Calu3 (cell line): ENCODE measurements at places on chromosomes 16 and 17. TPM values are rescaled to one million over a fixed set of nuclear protein-coding genes. Genes with fewer than 3 reads are reported as not detected.

DNA sequence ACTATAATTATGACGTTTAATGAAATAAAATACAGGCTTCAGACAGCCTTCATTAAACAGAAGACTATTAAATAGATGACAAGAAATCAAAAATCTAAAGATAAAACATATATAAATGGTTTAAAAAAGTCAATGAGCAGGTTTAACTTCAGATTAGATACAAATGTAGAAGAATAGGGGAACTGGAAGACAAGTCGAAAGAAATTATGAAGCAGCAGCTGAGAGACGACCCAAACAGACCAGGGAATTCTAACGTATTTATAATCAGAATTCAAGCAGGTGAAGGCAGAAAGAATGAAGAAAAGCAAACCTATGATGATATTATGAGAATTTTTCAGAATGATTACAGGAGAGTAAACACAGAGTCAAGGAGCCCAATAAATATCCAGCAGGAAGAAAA is 235.1 kb upstream of the XYLT1 start:
- no peaks in the 10 kb centered on the region for H3K27me3 ChIP-seq
- H3K27ac ChIP-seq, result no peak overlapping the region
- DNase-seq, result no peak
- no peak overlapping the region for H3K4me3 ChIP-seq
- H3K36me3 ChIP-seq, result no peaks in the 10 kb centered on the region
- H3K4me1 ChIP-seq, result no peaks in the 10 kb centered on the region

GRCh38 chr16:47887496-47887895 is 268.3 kb downstream of the ABCC12 start:
- H3K27ac ChIP-seq, result no peak overlapping the region
- H3K27me3 ChIP-seq, result peaks cover 84% of the 10 kb centered on the region
- DNase-seq, result no peak
- peaks cover 8% of the 10 kb centered on the region for H3K4me1 ChIP-seq

DNA sequence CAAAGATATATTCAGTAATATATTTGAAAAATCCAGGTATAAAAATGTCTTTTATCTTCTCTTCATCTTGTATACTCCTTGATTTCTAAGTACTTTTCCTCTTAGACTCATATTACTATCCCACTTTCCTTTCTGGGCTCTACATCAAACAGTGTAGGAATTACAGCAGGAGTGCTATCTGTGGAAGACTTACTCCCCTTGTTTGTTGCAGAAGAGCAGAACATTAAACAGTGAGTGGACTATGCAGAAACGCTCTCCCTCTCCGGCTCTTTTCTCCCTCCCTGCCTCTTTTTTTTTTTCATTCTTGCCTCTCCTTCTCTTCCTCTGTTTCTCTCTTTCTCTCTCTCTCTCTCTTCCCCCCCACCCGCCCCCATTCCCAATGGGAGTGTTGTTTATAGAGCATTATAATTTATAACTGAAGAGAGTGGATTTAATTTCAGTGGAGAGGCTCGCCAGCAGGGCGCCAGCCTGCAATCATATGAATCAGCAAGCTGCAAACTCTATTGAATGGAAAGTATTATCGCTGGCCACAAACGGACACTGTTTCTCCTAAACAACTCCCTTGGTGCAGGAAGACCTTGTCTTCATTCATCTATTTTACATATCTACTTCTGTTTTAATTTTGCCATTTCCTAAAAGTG is 242.3 kb upstream of the TBX2 start:
- H3K27ac ChIP-seq, result no peak overlapping the region
- H3K27me3 ChIP-seq, result no peaks in the 10 kb centered on the region
- no peaks in the 10 kb centered on the region for H3K36me3 ChIP-seq
- peaks cover 15% of the 10 kb centered on the region for H3K4me1 ChIP-seq
- DNase-seq, result no peak
- H3K4me3 ChIP-seq, result no peak overlapping the region

ADAM11 gene
- total RNA-seq, result 0.57 and 1.2 TPM in 2 replicates

DNA sequence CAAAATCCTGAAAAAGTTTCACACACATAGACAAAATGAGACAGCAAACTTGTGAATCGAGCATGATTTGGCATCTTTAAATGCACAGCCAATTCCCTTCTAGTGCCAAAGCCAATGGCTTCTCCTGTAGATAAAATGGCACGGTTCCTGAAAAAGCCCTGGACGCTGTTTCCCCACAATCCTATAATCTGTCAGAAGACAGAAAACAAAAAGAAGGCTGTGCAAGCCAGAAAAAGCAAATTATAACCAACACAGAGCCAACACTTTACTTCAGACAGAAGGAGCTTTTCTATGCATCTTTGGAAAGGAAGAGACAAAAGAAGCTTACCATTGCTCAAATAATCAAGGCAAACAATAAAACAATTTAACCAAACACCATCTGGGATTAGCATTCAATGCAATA is 23.8 kb downstream of the FAM222B start:
- no peak overlapping the region for H3K27ac ChIP-seq
- H3K36me3 ChIP-seq, result no peaks in the 10 kb centered on the region
- H3K4me1 ChIP-seq, result no peaks in the 10 kb centered on the region
- no peak overlapping the region for H3K4me3 ChIP-seq
- no peak for DNase-seq
- H3K27me3 ChIP-seq, result no peaks in the 10 kb centered on the region

ANKFN1 gene
- total RNA-seq, result not detected in 2 replicates

DNA sequence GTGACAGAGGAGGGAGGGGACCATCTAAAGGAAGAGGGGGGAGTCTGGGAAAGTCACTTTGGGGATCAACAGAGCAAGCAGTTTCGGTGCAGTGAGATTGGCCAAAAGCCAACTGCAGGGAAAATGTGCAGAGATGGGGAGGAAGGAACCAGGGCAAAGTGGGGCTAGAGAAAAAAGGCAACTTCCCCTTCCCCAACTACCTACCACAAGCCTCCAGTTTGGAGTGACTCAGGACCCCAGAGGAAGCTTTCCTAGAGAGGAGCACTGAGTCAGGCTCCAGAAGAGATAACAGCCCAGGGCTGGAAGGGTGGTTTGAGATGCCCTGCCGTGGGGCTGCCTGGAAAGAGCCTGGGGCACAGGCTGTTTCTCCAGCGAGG is 6.9 kb upstream of the CD300LD start:
- H3K36me3 ChIP-seq, result no peaks in the 10 kb centered on the region
- no peak overlapping the region for H3K27ac ChIP-seq
- H3K27me3 ChIP-seq, result peaks cover 97% of the 10 kb centered on the region
- DNase-seq, result no peak
- H3K4me1 ChIP-seq, result no peaks in the 10 kb centered on the region
- no peak overlapping the region for H3K4me3 ChIP-seq

DNA sequence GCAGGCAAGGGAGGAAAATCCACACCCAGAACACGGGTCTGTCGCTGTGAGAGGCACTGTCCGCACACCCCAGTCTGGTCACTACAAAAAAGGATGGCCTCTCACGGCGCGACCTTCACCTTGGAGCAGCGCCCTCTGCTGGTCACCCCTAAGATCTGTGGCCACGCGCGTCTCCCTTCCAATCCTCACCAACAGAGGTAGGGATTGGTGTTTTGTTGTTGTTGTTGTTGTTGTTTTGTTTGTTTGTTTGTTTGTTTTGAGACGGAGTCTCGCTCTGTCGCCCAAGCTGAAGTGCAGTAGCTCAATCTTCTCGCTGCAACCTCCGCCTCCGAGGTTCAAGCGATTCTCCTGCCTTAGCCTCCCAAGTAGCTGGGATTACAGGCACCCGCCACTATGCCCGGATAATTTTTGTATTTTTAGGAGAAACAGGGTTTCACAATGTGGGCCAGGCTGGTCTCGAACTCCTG is 15.0 kb upstream of the C17orf58 start:
- H3K4me3 ChIP-seq, result no peak overlapping the region
- H3K27me3 ChIP-seq, result no peaks in the 10 kb centered on the region
- H3K36me3 ChIP-seq, result no peaks in the 10 kb centered on the region
- peak; percentile 43 for DNase-seq

ADAD2 gene
- total RNA-seq, result not detected in 2 replicates

GRCh38 chr17:78737332-78737731 is 44.7 kb downstream of the CYTH1 start:
- H3K36me3 ChIP-seq, result peaks cover 32% of the 10 kb centered on the region
- peaks cover 38% of the 10 kb centered on the region for H3K4me1 ChIP-seq
- H3K27me3 ChIP-seq, result no peaks in the 10 kb centered on the region
- no peak for DNase-seq
- peak overlapping the region; percentile 88 for H3K27ac ChIP-seq

GRCh38 chr17:66841328-66841727 is 6.4 kb downstream of the CACNG5 start:
- no peaks in the 10 kb centered on the region for H3K36me3 ChIP-seq
- no peak overlapping the region for H3K27ac ChIP-seq
- no peak overlapping the region for H3K4me3 ChIP-seq
- H3K4me1 ChIP-seq, result no peaks in the 10 kb centered on the region
- peaks cover 100% of the 10 kb centered on the region for H3K27me3 ChIP-seq

DNA sequence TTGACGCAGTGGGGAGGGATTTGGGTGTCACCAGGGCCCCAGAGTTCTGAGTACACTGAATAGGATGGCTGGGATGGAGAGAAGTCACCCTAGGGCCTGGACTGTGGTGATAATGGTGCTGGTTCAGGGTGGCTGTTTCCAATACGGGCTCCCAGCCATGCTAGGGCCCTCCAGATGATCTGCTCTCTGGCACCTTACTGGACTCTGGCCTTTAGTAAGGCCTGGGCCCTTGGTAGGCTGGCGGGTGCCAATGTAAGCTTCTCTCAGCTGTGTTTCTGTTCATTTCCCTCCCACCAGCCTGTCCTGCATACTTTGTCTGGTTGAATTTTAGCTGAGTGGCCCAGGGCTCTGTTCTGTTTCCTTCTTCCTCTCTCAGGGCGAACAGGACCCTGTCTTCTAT is 2.8 kb downstream of the PLA2G15 start:
- no peak for DNase-seq
- H3K27ac ChIP-seq, result no peak overlapping the region
- H3K4me1 ChIP-seq, result peaks cover 25% of the 10 kb centered on the region
- H3K4me3 ChIP-seq, result no peak overlapping the region

GLTPD2 gene
- 0.71 and 0.76 TPM in 2 replicates for total RNA-seq

DNA sequence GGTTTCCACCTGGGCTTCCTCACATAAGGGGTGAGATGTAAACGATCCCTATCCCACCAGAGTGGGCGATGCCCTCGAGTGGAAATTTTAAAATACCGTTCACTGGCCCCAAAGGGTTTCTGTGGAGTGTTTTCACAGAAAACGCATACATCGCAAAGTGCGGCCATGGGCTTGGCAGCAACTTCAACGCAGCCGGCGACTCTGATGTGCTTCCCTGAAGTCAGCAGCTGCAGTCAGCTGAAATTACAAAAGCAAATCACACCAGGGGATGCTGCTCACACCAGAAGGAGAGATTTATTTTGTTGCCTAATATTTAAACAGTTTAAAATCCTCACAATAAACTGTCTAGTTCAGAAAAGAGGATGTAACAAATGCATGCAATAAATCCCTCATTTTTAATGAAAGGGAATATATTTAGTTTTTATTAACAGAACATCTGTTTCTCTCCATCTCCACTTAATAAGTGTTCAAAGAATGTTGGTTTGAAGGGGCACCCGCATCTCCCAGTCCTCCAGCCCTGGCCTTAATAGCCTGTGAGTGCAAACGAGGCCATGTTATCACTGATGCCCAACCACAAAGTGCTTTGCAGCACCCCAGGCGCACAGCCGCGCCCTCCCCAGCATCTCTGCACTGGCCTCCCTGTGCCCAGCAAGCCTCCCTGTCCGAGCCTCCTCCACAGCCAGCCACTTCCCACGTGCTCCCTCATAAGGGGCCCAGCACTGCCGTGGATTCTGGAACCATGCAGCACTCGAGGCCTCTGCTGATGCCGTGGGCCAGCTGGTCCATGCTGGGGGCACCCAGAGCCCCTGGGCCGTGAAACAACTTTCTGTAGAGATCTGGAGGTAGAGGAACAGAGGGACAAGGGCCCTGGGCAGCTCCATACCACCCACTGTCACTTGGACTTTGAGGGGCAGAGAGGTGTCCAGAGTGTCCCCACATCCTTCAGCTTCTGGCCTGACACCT is 17.3 kb upstream of the XYLT2 start:
- H3K4me3 ChIP-seq, result no peak overlapping the region
- H3K27me3 ChIP-seq, result peaks cover 78% of the 10 kb centered on the region
- no peaks in the 10 kb centered on the region for H3K4me1 ChIP-seq
- H3K27ac ChIP-seq, result no peak overlapping the region

DNA sequence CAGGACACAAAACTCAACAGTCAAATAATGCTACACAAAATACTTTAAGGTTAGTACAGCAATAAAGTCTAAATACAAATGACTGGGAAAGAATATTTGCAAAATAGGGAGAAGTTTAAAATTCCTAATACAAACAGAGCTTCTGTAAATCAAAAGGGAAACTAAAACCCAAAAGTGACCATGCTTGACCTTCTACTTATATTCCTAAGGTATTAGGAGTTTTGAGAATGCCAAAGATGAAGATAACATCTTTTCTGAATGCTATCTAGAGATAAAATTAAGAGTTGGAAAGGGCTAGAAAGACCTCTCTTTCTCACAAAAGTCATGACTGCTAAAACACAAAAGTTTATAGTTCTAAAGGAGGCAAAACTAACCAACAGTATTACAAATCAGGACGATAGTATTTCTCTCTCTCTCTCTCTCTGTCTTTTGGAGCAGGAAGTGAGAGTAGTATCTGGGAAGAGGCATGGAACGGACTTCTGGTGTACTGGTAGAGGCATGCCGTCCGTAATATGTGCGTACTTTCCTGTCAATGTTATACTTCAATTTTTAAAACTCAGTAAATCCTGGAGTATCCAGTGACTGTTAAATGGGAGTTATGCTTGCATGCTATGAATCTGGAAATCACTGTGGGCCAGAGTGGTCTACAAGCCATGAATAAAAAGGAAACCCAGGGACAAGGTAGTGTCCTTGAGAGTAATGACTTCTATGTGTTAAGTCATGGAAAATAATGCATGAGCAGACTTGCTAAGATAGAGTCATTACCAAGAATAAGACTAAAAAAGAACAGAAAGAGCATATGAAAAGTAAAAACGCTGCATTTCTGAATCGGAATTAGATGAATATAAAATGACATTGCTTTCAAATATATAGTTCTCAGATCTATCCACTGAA is 49.7 kb upstream of the ANKFY1 start:
- no peak overlapping the region for H3K27ac ChIP-seq
- peaks cover 24% of the 10 kb centered on the region for H3K4me1 ChIP-seq
- no peaks in the 10 kb centered on the region for H3K27me3 ChIP-seq
- DNase-seq, result no peak
- no peaks in the 10 kb centered on the region for H3K36me3 ChIP-seq

GRCh38 chr16:85954927-85955519 is 56.1 kb downstream of the IRF8 start:
- no peak overlapping the region for H3K4me3 ChIP-seq
- H3K27me3 ChIP-seq, result peaks cover 24% of the 10 kb centered on the region
- no peaks in the 10 kb centered on the region for H3K36me3 ChIP-seq
- H3K27ac ChIP-seq, result no peak overlapping the region
- DNase-seq, result no peak

GRCh38 chr17:21166595-21167210 is 39.9 kb downstream of the DHRS7B start:
- no peak for DNase-seq
- H3K4me1 ChIP-seq, result peaks cover 1% of the 10 kb centered on the region
- peaks cover under 1% of the 10 kb centered on the region for H3K36me3 ChIP-seq
- H3K4me3 ChIP-seq, result no peak overlapping the region
- no peaks in the 10 kb centered on the region for H3K27me3 ChIP-seq
- H3K27ac ChIP-seq, result no peak overlapping the region

CES5A gene
- total RNA-seq, result not detected in 2 replicates

C16orf54 gene
- total RNA-seq, result not detected in 2 replicates

KRT35 gene
- total RNA-seq, result not detected in 2 replicates
